Naive B cell (primary cell): ENCODE measurements at places on chromosomes 1 and 21.

DNA sequence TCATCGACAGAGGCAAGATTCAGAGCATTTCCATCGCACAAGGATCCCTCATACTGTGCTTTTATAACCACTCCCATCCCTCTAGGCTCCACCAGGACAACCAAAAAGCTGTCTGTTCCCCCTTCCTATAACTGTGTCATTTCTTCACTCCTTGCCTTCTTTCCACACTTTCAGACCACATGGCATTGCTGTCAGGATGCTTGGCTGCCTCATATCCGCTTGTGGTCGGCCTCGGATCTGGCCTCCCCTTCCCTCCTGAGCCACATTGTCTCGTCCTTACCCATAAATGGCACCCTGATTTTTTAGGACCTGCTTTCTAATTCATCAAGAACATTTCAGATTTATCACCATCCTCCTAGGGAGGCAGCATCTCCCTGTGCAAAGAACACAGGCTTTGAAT, 80.5 kb downstream of the HIVEP3 start:
- no peak for DNase-seq

DNA sequence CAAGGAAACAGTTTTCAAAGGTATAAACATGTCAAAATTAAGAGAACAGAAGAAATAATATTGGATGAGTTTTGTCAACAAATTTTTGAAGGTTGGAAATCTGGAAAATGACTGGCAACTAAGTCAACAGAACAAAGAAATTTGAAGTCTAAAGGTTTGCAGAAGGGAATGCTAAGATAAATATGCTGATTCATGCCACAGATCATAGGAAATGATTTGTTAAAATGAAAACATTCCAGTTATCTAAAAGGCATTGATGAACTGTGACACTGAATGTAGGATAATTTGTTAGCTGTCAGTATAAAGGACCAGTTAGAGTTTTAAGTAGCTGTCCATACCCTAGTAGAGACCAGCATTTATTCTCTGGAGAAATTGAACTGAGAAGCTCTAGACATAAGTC, 157.9 kb upstream of the CHRM3 start:
- DNase-seq: no peak

DNA sequence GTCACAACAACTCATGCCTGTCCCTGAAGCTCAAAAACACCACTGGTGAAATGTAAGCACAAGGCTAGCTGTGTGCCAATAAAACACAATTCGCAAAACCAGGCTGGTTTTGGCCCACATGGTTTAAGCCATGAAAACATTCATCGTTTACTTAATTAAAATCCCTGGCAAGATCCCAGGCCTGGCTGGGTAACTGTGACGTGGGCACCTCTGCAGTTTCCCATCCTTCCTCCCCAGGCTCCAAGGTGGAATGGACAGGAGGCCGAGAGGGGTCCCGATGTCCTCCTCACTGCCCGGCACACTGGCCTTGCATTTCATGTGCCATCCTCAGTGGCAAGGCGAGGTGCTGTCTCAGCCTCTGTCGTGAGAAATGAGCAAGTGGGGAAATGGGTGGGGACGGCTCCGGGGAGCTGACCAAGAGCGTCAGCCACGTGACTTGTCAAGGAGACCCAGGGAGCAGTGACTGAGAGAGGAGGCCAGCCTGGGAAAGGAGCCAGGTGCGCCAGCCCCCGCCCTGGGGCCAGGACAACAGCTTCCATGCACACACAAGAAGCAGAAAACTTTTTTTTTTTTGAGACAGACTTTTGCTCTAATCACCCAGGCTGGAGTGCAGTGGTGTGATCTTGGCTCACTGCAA, 153.1 kb upstream of the RAB4A start:
- DNase-seq: no peak

DNA sequence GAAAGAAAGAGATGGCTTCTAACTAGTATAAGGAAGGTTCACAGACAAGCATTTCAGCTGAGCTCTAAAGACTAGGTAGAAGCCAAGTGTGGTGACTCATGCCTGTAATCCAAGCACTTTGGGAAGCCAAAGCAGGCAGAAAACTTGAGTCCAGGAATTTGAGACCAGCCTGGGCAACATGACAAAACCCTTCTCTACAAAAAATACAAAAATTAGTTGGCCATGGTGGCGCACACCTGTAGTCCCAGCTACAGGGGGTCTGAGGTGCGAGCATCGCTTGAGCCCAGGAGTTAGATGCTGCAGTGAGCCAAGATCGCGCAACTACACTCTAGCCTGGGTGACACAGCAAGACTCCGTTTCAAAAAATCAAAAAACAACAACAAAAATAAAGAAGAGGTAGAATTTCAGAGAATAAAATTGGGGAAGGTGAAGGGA, 27.8 kb downstream of the FBXO42 start:
- DNase-seq: no peak

DNA sequence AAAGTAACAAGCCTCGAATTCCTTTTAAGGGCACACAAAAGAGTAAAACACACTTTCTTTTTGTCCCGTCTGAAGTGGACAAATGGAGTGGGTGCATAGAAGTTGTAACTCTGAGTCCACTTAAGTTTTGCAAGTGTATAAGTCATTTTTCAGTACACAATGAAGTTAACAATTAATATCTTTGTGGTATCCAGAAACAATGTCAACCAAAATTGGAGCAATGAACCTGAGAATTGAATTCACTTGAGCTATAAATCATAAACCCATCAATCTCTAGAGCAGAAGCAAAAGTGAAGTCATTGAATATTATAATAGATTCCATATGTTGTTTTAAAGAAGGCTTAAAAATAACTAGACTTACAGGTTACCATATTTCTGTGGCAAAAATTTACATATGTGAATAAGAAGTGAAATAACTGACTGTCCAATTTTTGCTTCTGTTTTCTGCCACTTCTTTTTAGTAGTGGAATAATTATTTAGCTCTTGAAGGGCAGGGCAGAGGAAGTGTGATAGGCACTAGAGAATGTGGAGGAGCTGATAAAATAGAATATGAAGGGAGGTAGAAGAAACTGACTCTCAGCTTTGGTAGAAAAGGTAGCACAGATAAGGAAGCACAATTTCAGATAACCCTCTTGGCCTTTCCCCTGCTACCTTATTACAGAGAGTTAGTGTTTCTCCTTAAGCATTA, 73.9 kb upstream of the RGL1 start:
- DNase-seq: no peak

GRCh38 chr1:52365071-52365745, 797 bp downstream of the CC2D1B start:
- no peak for DNase-seq

GRCh38 chr1:32962248-32962896, 2.2 kb downstream of the RNF19B start:
- DNase-seq: peak; percentile 24

DNA sequence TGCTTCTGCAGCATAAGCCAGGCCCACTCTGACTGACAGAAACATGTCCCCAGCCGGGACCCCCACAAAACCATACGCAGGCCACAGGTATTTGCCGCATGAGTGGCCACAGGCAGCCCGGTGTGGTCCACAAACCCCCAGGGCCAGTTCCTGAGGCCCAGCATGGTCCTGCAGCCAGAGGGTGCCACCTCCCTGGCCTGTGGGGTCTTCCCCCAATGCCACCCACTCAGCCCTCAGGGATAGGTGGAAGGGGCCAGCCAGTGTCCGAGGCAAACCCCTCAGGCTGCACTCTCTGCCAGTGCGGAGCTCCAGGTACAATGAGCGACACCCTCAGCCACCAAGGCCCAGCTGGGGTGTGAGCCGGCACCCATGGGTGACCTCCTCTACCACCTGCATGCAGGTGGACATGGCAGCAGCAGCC, 43.5 kb downstream of the UBE2G2 start:
- no peak for DNase-seq

- no peak for DNase-seq
Measured at GRCh38 chr1:35851132-35851869, 31.7 kb upstream of the AGO1 start.

DNA sequence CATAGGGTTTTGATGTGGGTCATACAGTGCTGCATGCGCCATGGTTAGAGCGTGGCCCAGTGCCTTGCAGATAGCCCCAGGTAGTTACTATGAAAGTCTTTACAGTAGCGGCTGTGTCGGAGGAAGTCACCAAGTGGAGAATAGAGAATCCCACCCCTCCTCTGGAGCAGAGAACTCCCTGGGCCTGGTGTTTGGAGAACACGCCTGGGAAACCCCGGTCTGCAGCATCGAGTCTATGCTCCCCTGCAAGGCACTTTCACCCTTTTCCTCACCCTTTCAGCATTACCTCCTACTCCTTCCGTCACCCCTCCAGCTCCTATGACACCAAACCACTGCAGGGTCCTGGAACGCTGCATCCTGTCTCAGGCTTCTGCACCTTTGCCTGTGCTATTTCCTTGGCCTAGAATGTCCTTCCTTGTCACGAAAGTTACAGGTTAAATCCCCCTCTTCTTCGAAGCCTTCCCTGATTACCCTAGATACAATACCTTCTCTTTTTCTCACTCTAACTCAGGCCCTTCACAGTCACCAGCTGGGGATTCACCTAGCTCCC, 2.7 kb upstream of the SLC1A7 start:
- no peak for DNase-seq

DNA sequence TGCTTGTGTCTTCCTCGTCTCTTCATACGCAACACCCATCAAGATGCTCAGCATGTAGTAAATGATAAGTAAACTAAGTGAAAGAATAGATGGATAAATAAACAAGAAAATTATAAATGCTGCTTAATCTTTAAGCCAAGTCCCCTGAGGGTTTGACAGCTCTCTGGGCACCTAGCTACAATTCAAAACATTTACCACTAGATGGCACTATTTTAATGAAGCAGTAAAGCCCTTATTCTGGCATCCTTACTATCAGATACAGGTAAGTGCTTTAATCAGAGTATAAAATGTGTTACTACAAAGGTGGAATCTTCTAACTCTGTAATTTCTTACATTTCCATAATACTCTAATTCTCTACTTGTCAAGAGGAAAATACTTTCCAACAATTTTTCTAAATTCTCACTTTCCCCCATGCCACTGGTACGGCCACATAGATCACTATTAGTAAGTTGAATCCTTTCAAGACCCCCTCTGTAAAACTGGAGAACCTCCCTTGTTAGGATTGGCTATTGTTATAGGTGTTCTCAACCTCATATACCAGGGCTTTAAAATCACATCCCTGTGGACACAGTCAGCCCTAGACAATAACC, 137.8 kb downstream of the BARHL2 start:
- peak; percentile 30 for DNase-seq

DNA sequence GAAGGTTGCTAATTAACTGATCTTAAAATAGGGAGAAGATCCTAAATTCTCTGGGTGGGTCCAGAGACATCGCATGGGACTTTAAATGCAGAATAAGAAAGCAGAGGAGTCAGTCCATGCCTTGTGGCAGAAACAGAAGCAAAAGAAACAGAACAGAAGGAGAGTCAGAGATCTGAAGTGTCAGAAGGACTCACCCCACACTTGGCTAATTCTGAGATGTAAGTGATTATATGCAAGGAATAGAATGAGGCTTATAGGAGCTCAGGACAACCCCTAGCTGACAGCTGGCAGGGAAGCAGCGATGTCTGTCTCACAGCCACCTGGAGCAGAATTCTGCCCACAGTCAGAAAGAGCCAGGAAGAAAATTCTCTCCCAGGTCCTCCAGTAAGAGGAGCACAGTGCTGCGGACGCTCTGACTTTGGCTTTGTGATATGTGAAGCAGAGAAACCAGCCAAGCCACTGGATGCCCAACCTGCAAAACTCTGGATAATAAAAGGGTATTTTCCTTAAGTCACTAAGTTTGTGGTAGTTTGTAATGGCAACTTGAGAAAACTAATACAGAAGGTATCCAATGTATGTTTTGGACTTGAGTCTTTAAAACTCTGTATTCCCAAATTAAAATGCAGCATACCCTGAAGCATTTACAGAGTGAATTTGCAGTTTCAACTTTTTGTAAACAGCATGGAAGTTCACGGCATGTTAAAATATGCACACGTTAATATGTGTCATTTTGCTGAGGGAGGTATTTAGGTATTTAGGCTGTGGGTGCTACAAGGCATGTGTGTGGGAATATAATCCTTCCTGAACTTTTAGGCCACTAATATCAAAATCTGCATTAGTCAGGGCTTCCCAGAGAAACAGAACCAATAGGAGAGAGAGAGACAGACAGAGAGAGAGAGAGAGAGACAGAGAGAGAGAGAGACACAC, 388.5 kb downstream of the PCP4 start:
- no peak for DNase-seq

GRCh38 chr21:26852423-26852822, 7.2 kb upstream of the ADAMTS1 start:
- no peak for DNase-seq

DNA sequence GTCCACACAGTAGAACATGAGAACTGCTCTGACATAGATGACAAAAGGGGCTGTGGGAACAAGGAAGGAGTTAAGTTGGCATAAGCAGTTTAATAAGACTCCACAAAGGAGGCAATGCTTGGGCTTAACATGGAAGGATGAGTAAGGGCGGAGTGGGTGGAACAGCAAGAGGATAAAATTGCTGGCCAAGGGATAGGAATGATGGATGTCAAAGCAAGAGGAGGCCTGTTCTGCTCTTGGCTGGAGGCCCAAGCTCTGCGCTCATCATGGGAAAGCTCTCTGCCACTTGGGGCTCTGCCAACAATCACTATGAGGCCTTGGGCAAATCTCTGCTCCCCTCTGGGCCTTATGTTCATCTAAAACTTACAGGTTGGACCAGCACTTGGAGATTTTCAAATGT, 98.3 kb upstream of the CAMK1G start:
- DNase-seq: no peak

- no peak for DNase-seq
Measured at GRCh38 chr21:35268817-35269216, 219.7 kb upstream of the RUNX1 start.

DNA sequence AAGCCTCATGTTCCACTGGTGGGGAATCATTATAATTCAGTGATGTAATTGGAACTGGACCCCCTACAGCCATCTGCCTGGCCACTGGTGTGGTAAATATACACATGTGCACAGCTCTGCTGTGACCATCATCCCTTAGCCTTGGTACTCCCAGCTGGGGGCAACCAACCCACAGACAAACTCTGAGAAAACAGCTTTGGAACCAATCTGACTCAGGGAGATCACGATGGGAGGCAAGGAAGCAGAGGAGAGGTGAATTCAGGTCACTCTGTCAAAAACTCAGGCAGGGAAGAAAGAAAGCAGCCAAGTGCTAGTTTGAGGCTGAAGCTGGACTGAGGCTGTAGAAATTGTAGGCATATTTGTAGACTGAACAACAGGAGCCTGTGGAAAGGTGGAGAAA, 197.8 kb upstream of the GALNT2 start:
- DNase-seq: no peak

GRCh38 chr1:24562625-24563024, 6.7 kb downstream of the NCMAP start:
- no peak for DNase-seq

DNA sequence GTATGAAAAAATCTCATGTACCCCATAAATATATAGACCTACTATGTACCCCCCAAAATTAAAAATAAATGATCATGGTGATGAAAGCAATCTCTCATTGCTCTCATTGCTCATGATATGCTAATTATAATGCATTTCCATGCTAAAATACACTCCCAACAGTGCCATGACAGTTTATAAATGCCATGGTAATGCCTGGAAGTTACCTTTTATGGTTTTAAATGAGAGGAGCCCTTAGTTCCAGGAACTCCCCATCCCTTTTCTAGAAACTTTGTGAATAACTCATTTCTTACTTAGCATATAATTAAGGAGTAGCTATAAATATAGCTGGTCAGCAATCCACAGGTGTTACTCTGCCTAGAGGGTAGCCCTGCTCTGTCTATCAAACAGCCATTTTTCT, 166.1 kb upstream of the RGS18 start:
- no peak for DNase-seq

- no peak for DNase-seq
Measured at GRCh38 chr21:43211072-43211759, 42.4 kb downstream of the CRYAA start.

GRCh38 chr1:90835661-90836344, 118.7 kb upstream of the BARHL2 start:
- peak; percentile 18 for DNase-seq

GRCh38 chr1:2253036-2253796, 25.1 kb downstream of the SKI start:
- no peak for DNase-seq
